ENCODE measurements at places on chromosomes 3 and 15. TPM values are rescaled to one million over a fixed set of nuclear protein-coding genes. Genes with fewer than 3 reads are reported as not detected.
A peak's percentile ranks its signal among the peaks of the same experiment; 100 is the strongest.

IMPG2 gene
- total RNA-seq: 0.13 TPM

SPRED1 gene
- total RNA-seq: 0.77 TPM

GUCA1C gene
- total RNA-seq: not detected

ARPIN gene
- total RNA-seq: not detected

DNAJA4 gene
- total RNA-seq: 38.1 TPM

CSK gene
- total RNA-seq: 254 TPM

GRCh38 chr3:89577637-89578530, 470.5 kb downstream of the EPHA3 start:
- H3K27me3 ChIP-seq: no peaks in the 10 kb centered on the region
- no peak overlapping the region for H3K4me3 ChIP-seq
- no peak overlapping the region for H3K27ac ChIP-seq

- H3K36me3 ChIP-seq: peaks cover 59% of the 10 kb centered on the region
- peak overlapping the region; percentile 98 for H3K27ac ChIP-seq
- peaks cover 42% of the 10 kb centered on the region for H3K4me1 ChIP-seq
- peak; percentile 61 for DNase-seq
- peak overlapping the region; percentile 98 for H3K4me3 ChIP-seq
- H3K27me3 ChIP-seq: no peaks in the 10 kb centered on the region
Observed at GRCh38 chr15:74783072-74783807, 1.4 kb downstream of the CSK start.

DNA sequence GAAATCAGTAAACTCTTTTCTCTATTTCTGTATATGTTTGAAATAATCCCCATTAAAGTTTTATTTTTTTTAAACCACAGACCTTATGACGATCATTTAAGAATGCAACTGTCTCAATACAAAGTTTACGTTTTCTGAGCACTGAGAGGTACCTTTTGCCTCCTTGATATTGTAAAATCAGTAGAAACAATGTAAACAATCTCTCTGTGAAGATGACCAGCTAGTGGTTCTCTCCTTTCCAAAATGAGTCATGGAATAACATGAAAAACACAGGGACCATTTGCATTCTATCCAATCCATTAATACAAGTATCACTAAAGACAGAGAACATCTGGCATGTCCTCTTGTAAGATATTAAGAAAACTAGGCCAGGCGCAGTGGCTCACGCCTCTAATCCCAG, 48.8 kb downstream of the RAD18 start:
- no peaks in the 10 kb centered on the region for H3K27me3 ChIP-seq
- H3K36me3 ChIP-seq: peaks cover 34% of the 10 kb centered on the region
- H3K4me3 ChIP-seq: no peak overlapping the region
- DNase-seq: no peak

DNA sequence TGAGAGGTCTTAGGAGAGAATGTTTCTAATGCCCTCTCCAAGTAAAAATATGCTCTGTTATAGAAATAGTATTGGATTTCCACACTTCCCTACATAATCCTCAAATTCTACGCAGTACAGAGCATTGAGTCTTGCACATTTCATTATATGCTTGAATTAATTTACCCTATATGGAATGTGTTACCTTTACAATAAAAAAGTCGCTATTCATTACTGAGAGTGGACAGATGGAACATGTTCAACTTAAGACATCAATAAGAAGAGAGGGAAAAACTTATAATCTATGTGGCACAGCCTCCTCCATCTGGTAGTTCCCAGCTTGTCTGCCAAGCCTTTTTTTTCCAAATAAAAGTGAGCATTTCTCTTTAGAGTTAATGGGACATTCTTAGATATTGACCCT, 417.9 kb downstream of the MECOM start:
- H3K27ac ChIP-seq: no peak overlapping the region
- DNase-seq: no peak
- no peak overlapping the region for H3K4me3 ChIP-seq
- H3K36me3 ChIP-seq: no peaks in the 10 kb centered on the region
- peaks cover 11% of the 10 kb centered on the region for H3K27me3 ChIP-seq

DNA sequence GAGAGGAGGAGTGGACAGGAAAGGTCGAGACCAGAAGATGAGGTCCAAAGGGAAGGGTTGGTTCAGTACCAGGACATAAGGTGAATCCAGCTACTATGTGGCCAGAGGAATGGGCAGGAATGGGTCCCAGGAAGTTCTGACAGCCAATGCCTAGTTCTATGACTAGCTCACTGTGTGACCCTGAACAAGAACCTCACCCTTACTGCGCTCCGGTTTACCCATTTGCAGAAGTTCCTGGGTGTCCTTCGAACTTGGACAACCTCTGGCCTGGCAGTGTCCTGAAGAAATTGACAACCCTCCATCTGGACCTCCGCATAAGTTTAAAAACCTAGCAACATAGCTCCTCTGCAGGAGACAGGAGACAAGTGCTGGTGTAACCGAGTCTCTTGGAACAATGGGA, 12.2 kb upstream of the PSTPIP1 start:
- no peaks in the 10 kb centered on the region for H3K36me3 ChIP-seq
- H3K27me3 ChIP-seq: no peaks in the 10 kb centered on the region
- H3K4me3 ChIP-seq: no peak overlapping the region
- H3K4me1 ChIP-seq: peaks cover 20% of the 10 kb centered on the region
- no peak for DNase-seq
- no peak overlapping the region for H3K27ac ChIP-seq

GRCh38 chr3:882533-882932, 210.3 kb upstream of the CNTN6 start:
- no peaks in the 10 kb centered on the region for H3K4me1 ChIP-seq
- no peak overlapping the region for H3K4me3 ChIP-seq
- no peak overlapping the region for H3K27ac ChIP-seq
- H3K36me3 ChIP-seq: no peaks in the 10 kb centered on the region
- DNase-seq: no peak
